ENCODE measurements at places on chromosomes 4 and X.

DNA sequence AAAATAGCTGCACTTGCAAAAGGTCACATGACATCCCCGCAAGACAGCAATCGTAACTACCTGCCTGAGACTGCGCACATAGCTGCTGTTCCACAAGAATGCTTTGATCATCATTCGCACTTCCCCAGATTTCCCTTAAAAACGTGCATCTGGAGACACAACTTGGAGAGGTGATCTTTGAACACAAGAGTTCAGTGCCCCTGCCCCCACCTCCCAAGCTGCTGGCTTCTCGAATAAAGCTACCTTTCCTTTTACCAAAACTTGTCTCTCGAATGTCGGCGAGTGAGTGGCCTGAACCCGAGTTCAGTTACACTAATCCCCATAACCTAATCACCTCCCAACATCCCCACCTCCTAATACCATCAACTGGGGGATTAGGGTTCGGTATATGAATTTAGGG is 14.4 kb upstream of the MRFAP1 start:
- DNase-seq = no peak

DNA sequence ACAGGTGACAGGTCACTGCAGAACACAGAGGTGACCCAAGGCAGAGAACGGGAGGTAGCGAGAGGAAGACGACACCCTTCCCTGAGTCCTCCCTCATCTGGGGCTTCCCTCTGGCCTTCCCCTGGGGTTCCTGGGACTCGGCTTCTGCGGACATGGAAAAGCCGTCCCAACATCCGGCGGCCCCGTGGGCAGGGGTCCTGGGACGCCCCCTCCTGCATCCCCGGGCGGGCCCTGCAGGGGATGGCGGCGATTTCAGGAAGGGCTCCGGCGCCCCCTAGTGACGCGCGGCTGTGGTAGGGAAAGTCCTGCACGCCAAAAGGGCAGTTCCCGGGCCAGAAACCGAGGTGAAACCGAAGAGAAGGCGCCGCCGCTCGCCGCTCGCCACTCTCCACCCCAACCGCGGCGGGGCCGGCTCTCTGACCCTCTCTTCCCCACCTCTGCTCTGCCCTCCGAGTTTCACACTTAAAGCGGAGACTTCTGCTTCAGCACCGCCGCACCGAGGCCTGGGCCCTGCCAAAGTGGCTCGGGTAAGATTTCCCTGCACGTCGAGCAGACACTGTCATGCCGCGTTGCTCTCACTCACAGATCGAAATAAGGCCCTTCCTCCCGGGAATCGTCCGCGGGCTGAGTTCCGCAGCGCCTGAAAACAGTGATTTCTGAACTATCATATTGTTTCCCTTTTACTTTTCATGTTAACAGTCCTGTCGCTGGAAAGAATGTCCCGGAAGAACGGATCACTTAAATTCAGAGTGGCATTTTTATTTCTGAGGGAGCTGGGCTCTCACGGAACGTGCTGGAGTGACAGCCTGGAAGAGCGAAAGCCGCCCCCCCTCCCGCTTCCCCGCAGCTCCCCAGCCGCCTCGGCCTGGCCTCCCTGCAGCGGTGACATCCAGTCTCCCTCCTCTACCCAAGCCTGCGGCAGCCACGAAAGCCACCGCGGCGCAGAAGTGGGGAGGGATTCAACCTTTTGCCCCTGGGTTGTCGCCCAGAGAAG is 110.6 kb downstream of the DCTD start:
- peak; percentile 65 for DNase-seq

GRCh38 chr4:56209767-56210166 is 177.5 kb downstream of the AASDH start:
- no peak for DNase-seq

DNA sequence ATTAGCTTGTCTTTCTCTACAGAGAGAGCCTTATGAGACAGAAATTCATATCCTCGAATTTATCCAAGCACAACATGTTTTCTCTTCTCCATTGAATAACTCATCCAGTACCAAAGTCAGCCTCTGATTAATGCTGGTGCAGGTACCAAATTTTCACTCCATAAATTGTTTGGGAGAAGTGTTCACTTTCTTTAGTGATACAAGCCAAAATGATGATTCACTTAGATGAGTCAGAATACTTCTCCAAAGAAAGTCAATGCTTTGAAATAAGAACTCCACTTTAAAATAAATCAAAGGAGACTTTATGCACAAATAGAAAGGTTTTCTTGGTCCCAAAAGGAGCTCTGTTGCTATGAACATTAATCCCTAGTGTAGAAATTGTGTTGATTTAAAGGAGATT is 60.2 kb downstream of the MAOB start:
- no peak for DNase-seq

GRCh38 chr4:98771959-98772632 is 113.7 kb upstream of the TSPAN5 start:
- DNase-seq = no peak

DNA sequence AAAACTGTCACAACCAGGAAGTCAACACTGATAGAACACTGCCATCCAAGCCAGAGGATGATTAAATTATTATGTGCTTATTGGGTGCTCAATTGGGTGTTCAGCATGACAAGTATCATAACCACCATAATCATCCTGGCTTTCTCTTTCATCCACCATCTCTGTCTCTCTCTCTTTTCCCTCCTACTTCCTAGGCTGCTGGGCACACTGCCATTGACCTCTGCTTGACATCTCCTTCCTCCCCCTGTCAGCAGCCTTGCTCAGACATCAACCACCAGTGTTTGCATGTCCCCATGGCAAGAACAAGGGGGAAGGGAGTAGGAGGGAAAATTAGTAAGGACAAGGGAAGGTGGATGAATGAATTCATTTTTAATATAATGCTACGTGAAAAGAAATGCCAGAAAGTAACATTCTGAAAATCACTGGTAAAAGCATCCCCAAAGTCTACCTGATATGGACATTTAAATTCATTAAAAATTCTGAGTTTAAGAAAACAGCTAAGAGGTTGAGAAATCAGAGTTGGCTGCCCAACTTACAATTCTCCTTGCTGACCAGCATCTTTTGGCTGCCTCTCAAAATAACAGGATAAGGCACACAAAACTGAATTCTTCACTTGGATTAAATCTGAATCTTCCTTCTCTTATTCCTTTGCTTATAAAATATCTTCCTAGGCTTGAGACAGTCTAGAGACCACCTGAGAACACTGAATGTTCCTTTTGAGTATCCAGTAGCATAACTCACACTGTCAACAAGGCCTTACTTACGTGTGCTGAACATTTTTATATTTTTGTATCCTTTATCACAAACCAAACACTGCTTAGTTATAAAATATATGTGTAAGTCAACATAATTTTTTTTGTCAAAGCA is 48.5 kb downstream of the SNCA start:
- no peak for DNase-seq

GRCh38 chr4:54675721-54676461 is 18.1 kb downstream of the KIT start:
- DNase-seq = no peak

- no peak for DNase-seq
These were observed 395 bp downstream of the RAB28 start for GRCh38 chr4:13483768-13484121.

GRCh38 chr4:160159457-160159856 is 1056.6 kb downstream of the RAPGEF2 start:
- DNase-seq = no peak

GRCh38 chr4:87855559-87855958 is 22.8 kb downstream of the MEPE start:
- DNase-seq = no peak

DNA sequence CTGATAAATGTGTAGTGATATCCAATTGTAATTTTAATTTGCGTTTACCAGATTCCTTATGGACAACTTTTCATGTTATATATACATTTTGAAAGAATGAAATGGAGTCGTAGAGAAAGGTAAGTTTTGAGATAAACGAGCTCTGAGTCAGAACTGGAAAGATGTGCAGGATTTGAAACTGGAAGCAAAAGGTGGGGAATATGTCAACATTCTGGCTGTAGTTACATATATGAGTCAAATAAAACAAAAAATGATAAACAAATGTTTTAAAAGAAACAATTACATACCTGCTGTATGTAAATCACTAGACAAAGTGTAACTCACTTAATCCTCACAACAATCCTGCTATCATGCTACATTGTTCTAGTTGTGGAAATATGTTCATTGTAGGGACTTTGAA is 84.0 kb downstream of the LPAR4 start:
- no peak for DNase-seq

GRCh38 chr4:188262464-188262863 is 123.2 kb downstream of the TRIML1 start:
- no peak for DNase-seq

DNA sequence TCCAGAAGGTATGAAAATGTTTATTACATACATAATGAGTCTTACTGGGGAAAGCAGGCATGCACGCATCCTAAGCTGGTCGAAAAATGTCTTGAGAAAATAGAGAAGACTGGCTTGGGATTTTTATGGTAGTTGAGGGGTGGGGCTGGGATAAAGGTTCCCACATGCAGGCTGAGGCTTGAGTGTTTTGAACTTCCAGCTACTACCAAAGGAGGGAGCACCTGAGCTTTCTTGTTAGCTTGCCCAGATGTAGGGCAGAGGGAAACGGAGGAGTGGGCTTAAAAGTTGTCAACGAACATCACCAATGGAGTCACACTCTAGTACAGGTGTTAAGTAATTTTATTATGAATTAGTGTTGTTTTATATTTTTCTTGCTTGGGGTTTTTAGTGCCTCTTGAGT is 39.6 kb upstream of the SRPX start:
- no peak for DNase-seq

DNA sequence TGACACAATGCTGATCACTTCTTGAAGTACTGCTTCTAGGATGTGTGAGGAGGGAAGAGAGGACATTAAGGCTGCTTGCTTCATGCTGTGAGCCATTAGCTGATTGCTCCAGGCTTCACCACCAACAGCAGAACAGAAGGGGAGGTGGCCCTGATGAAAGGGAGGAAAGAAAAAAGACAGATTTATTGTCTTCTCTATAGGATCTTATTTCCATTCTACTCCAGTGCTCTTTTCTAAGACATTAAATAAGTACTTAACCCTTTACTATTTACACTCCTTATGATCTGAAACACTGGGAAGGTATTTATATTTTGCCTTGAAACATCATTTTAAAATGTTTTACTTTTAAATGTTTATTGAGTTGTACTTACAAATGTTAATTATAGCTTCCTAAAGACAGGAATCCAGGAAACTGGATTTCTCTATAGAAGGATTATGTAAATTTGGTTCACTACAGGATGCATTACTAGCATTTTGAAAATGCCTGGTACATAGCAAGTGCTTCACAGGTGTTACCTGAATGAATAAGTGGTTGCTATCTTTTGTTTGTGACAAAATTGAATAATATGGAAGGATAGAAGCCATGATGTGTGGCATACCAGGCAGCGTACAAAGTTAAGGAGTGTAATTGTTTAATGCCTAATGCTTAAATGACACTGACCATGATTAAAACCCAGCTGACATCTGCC is 680.9 kb upstream of the ATOH1 start:
- DNase-seq = no peak

- DNase-seq = no peak
These were observed 14.6 kb downstream of the SERPINA7 start for GRCh38 chrX:106023947-106024346.

- DNase-seq = no peak
These were observed 26.6 kb upstream of the PLS3 start for GRCh38 chrX:115534383-115534782.

GRCh38 chrX:63810746-63811145 is 25.7 kb upstream of the ARHGEF9 start:
- DNase-seq = no peak

- DNase-seq = no peak
These were observed 25.8 kb upstream of the USP46 start for GRCh38 chr4:52684896-52685295.

DNA sequence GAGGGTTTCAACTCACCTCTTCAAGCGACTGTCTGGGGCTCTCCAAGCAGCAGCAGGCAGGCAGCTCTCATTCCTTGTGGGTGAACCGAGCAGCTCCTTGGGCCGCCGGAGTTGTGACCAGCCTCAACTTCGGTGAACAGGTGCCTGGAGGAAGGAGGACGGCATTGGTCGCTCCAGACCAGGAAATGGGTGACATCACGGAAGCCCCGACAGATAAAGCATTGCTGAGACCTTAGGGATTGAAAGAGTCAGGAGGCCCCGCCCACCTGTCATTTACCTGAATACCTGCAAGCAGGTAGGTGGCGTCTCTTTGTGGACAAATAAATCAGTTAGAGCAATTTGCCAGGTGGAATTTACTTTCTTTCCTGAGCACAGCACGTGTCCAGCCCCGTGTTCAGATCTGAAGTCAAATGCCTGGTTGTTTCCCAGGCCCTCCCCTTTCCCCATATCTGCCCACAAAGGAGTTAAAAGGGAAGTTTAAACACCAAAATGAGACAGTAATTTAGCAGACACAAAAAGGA is at the start of gene LNX1:
Gene LNX1 (minus strand): TSS at position 115 of the 521 bp plus-strand sequence. CDS start 17,484 bp downstream, outside the sequence.
- DNase-seq = no peak

GRCh38 chr4:1274871-1275270 is 14.8 kb upstream of the MAEA start:
- no peak for DNase-seq

DNA sequence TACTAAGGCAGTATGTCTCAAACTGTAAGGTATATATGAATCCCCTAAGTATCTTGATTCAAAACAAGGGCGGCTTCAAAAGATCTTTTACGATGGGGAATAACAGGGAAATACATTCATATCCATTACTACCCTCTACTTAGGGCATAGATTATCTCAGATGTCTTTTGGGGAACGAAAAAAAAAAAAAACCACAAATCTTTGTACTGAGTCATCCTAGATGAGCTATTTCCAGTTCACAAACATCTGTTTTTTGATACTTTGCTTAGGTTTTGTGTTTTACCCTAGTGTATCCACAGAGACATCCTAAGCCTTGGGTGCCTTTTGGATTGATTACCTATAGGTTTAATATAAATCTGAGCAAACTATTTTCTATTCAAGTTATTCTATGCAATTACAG is 457.2 kb downstream of the NLGN4X start:
- no peak for DNase-seq

- no peak for DNase-seq
These were observed 46.8 kb downstream of the WDR44 start for GRCh38 chrX:118392716-118393115.

DNA sequence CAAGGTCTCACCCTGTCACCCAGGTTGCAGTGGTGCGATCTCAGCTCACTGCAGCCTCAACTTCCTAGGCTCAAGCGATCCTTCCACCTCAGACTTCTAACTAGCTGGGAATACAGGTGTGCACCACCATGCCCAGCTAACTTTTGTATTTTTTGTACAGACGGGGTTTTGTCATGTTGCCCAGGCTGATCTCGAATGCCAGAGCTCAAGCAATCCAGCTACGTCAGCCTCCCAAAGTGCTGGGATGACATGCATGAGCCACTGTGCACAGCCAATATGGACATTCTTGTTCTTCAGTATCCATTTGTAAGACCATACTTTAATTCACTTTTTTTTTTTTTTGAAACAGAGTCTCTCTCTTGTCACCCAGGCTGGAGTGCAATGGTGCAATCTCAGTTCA is 3.5 kb upstream of the CCNI start:
- no peak for DNase-seq

All from activated naive CD4-positive, alpha-beta T cell treated with Interleukin-2 at 50 U/mL for 16 hours (primary cell).